ENCODE measurements at places on chromosomes 4 and X. TPM values are rescaled to one million over a fixed set of nuclear protein-coding genes. Genes with fewer than 3 reads are reported as not detected.

SPANXC gene
- not detected for total RNA-seq

SSX2 gene
- not detected for total RNA-seq

PRRG1 gene
- 12.6 TPM for total RNA-seq

KIAA1210 gene
- total RNA-seq: not detected

CAPN6 gene
- 0.14 TPM for total RNA-seq

NLGN3 gene
- total RNA-seq: 0.03 TPM

RENBP gene
- total RNA-seq: 0.14 TPM

PPP1R2C gene
- not detected for total RNA-seq

FGF2 gene
- total RNA-seq: 2.5 TPM

Data from foreskin keratinocyte (primary cell).